Fibroblast of upper back skin (primary cell): ENCODE measurements at places on chromosomes 5 and 9.

- no peak for DNase-seq
Measured at GRCh38 chr5:398475-399295, 44.3 kb upstream of the EXOC3 start.

GRCh38 chr5:177133853-177134696, 502 bp downstream of the NSD1 start:
- DNase-seq, result peak; percentile 23

DNA sequence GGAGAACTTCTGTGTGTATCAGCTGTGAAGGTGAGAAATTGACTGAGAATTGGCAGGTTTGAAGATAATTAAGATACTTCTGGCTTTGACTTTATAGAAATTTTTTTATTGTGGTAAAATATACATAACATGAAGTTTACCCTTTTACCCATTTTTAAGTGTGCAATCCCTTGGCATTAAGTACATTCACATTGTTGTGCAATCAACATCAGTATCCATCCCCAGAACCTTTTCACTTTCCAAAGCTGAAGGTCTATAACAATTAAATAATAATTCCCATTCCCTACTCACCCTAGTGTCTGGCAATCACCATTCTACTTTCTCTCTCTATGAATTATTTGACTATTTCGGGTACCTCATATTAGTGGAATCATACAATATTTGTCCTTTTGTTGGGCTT, 69.9 kb downstream of the ACTBL2 start:
- no peak for DNase-seq

GRCh38 chr5:127028822-127029457, 1.4 kb downstream of the MARCHF3 start:
- no peak for DNase-seq

GRCh38 chr5:154603953-154604679, 126.1 kb upstream of the HAND1 start:
- peak; percentile 36 for DNase-seq

- DNase-seq, result no peak
Measured at GRCh38 chr5:157864067-157864466, 5.1 kb upstream of the CLINT1 start.

DNA sequence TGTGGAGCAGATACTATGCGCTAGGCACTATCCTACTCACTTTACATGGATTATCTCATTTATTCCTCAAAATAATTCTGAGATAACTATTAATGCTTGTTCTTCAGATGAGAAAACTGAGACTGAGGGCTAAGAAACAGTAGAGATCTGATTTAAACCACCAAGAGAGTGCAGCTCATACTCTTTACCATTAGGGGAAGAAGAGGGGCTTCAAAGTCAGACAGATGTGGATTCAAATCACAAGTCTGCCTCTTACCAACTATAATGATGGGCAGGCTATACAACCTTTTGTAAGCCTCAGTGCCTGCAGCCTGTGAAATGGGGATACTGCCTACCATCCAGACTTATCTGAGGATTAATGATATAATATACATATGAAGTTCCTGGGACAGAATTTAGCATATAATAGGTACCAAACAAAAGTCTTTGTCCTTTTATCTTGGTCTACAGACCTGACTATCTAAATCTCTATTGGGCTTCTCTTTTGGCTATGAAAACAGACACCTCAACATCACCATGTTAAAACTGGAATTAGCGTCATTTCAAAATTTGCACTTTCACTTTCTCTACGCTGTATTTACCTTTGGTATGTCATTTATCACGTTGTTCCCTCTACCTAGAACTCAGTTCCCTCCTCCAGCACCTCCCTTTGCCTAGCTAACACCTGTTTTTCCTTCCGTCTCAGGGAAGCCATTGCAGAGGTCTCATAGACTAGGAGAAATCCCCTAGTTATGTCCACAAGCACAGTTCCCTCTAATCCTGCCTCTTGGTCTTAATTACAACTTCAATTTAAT, 13.8 kb upstream of the TMEM267 start:
- DNase-seq, result no peak

DNA sequence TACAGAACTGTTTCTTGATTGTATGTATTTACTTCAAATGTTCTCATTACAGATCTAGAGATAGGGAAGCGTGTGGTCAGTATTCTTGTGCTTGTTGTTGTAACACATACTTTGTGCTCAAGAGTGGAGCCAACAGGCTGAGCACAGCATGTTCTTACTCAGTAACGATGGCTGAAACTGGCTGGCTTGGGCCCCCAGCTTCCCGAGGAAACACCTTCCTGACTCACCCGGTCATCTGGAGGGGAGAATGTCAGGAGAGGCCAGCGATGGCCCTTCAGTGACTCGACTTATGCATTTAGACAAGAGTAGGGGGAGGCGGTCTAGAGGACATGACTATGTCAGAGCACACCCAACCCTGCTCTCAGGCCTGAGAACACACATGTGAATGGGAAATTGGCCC, 25.6 kb downstream of the ZNF474 start:
- DNase-seq, result peak; percentile 75

GRCh38 chr5:134456825-134457224, 45.1 kb upstream of the CDKN2AIPNL start:
- no peak for DNase-seq

GRCh38 chr5:151234476-151235238, 10.8 kb upstream of the CCDC69 start:
- DNase-seq, result peak; percentile 24

GRCh38 chr5:163874431-163874830, 369.0 kb downstream of the MAT2B start:
- no peak for DNase-seq

- DNase-seq, result no peak
Measured at GRCh38 chr5:96742538-96742937, 65.2 kb downstream of the ERAP1 start.

- no peak for DNase-seq
Measured at GRCh38 chr9:90891308-90892040, 89.9 kb downstream of the SYK start.

GRCh38 chr5:97181856-97182545, 1.0 kb downstream of the RIOK2 start:
- no peak for DNase-seq

GRCh38 chr9:33820231-33820745, 3.3 kb downstream of the UBE2R2 start:
- no peak for DNase-seq

GRCh38 chr5:68793074-68793473, 300.7 kb upstream of the SLC30A5 start:
- DNase-seq, result no peak

GRCh38 chr9:36328798-36329411, 70.7 kb upstream of the GNE start:
- peak; percentile 77 for DNase-seq

GRCh38 chr5:65805089-65805488, 83.1 kb downstream of the NLN start:
- DNase-seq, result no peak

GRCh38 chr9:38278931-38279679, 113.4 kb upstream of the ALDH1B1 start:
- no peak for DNase-seq

DNA sequence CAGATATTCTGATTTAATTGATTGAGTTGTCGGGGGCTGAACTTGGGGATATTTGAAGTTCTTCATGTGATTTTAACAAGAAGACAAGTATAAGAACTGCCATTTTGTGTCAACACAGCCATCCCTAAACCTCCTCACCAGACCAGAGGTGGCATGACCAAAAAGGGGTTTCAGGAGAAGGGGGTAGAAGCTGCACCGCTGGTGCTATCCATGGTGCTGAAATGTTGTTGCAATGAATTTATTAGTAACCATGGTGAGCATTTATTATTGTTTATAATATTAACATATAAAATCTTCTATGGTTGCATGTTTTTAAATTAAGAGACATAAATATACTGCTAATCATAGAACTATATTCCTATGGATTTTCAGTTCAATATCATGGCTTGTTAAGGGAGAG, 72.3 kb downstream of the GNA14 start:
- peak; percentile 37 for DNase-seq

DNA sequence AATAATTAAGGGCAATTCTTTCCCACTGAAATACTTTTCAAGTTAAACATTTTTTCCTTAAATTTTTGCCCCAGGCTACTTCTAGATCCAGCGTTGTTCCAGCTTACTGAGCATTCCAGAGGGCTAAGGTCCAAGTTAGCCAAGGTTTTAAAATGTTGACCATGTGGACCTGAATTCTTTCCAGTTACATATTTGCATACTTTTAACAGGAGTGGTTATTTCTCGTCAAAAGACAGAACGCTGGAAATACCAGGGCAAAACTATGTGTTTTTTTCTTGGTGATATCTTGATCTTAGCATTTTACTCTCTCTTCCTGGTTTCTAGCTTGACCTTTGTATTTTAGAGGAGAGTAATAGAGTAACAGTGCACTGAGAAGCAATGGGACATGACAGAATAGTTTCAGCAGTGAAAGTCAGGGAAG, 32.8 kb downstream of the TMC1 start:
- DNase-seq, result peak; percentile 93
